AG09319 (cell line): ENCODE measurements at places on chromosomes 5 and 9.

DNA sequence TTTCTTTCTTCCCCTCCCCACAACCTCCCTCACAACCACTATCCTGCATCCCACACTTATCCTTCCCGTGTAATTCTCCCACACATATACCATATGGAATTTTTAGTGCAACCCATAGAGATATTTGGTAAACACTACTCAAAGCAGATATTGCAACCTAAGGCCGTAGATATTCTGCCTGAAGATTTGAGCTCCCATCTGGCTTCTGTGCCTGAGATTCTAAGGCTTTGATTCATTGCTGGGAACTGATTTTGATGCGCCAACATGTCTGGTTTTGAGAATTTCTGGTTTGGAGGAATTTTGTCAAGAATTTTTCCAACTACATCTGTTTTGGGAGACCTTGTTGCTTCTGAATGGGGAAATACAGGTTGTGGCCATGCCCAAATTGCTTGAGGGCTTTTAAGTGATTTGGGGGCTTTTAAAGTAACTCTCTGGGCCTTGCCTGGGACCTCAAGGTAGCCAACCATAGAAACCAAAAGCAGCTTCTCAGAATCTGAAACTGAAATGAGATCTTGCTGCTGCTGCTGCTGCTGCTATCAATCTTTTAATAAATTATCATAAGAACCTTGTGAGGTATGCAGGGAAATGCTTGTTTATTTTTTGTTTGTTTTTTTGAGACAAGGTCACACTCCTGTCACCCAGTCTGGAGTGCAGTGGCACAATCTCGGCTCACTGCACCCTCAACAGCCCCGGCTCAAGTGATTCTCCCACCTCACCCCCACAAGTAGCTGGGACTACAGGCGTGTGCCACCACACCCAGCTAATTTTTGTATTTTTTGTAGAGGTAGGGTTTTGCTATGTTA is 36.2 kb downstream of the PLAC8L1 start:
- no peak for DNase-seq

- DNase-seq: no peak
Observed at GRCh38 chr9:130433168-130433946, 11.4 kb upstream of the ASS1 start.

GRCh38 chr5:91434348-91434747 is 51.2 kb upstream of the ARRDC3 start:
- DNase-seq: no peak

DNA sequence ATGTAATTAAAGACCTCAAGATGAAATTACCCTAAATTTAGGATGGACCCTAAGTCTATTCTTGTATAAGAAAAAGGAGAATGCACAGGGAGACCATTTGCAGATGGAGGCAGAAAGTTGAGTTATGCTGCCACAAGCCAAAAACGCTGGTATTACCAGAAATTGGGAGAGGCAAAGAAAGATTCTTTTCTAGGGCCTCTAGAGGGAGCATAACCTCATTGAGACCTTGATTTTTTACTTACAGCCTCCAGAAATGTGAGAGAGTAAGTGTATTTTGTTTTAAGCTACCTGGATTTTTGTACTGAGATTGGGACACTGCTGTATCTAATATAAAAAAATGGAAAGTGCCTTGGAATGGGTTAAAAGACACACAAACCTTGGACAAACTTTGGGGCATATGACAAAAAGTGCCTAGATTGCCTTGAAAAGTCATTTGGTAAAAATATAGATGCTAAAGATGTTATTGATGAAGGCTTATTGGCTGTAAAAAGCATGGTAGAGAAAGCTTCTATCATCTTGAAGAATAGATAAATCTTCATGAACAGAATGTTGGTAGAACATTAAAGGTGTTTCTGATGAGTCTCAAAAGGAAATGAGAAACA is 174.7 kb upstream of the PRDM9 start:
- DNase-seq: no peak

DNA sequence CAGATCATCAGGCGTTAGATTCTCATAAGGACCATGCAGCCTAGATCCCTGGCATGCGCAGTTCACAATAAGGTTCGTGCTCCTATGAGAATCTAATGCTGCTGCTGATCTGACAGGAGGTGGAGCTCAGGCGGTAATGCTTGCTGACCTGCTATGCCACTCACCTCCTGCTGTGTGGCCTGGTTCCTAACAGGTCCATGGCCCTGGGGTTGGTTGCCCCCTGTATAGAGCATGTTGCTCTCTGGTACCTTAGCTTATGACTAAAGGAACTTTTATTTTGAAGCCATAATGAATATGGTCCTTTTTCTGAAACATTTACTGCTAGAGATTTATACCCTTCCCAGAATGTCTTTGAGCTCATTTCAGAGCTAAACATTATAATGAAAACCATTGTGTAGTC is 3.1 kb downstream of the MAN2A1 start:
- no peak for DNase-seq

- no peak for DNase-seq
Observed at GRCh38 chr9:14306672-14307660, 7.0 kb downstream of the NFIB start.

DNA sequence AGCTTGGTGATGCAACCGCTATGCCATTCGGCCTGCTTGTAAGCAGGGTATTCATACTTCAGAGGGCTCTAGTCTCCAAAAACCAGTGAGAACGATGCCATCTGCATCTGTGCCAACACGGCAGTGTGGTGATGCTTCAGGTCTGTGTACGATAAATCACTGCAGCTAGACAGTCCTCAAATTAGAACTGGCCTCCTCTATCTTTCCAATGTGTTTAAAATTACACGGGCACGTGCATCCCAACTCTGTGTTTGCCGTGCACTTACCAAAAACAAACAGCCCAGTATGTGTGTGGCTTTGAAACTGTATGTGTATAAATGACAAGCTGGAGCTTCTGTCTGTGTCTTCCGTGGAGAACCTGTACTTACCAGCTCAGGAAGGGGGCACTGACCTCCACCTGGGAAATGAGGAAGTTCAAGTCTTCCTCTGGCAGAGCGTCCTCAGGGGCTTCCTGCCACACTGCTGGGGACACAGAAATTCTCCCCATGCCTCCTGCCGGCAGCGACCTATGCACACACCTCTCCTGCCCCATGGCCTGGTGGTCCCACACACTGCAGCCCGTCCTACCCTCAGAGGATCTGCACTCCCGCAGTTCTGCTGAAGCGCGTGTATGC is 12.3 kb downstream of the MED10 start:
- DNase-seq: no peak

GRCh38 chr5:61604076-61605025 is 272.3 kb downstream of the ZSWIM6 start:
- no peak for DNase-seq

DNA sequence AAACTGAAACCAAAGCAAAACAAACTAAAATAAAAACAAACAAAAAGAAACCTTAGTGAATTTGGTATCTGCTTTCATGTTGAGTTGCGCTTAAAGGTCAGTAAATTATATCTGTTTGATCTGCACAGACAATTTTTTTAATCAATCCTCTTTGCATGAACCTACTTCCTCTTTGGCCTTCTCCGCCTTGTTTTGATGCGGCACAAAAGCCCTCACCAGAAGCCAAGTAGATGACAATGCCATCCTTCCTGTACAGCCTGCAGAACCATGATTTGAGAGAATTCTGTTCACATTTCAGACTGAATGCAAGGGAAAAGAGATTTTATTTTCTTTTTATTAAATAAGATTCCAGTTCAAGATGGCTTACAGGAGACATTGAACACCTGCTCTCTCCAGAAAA is 473.6 kb upstream of the FTMT start:
- no peak for DNase-seq

DNA sequence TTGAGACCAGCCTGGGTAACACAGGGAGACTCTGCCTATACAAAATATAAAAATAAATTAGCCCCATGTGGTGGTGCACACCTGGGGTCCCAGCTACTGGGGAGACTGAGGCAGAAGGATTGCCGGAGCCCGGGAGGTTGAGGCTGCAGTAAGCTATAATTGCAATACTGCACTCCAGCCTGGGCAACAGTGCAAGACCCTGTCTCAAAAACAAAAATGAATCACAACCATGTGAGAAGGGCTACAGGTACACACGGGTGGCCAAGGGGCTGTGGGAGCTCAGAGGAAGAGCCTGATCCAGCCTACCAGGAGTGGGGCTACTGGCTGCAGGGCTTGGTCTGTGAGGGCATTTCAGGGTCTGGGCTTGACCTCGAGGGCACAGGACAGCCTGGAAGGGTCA is 55.2 kb upstream of the STXBP1 start:
- DNase-seq: no peak

DNA sequence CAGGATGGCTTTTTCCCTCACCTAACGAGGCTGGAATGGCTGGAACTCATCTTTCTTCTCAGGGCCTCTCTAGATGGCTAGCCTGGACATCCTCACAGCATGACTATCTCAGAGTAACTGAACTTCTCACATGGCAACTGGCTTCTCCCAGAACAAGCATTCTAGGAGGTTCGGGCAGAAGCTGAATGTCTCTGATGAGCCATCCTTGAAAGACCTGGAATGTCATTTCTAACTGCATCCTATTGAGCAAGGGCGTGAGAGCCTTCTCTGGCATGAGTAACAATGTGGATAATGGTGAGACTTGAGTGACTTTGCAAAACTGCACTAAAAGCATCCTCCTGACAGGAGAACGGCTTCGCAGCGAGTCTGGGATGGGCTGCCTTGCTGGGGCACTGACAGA is 487.7 kb downstream of the MAT2B start:
- DNase-seq: no peak

- DNase-seq: no peak
Observed at GRCh38 chr5:58890265-58890664, 307.4 kb downstream of the RAB3C start.

DNA sequence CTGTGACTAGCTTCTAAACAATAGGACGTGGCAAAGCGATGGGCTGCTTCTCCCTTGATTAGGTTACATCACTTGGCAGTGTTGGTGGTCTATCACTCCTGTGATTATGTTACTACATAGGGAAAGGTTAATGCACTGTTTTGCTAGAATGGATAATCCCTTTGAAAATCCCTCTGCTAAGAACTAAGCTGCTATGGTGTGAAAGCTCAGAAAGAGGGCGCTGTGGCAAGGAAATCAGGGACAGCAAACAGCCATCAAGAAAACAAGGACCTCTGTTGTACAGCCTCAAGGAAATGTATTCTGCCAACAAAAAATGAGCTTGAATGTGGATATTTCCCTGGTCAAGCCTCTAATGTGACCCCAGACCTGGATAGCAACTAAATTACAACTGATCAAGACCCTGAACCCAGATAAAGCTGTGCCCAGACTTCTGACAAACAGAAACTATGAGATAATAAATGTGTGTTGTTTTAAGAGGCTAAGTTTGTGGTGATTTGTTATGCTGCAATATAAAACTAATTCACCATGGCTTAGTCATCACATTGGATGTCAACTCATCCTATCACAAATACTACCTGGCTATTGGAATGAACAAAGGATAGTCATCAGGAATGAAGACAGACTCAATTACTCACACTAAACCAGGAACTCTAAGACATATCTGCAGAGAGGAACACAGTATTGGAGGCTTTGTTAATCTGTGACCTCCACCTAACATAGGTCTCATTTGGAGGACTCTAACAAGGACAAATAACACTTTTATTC is 1215.9 kb downstream of the EFNA5 start:
- DNase-seq: no peak
